NCI-H1105 treated with DMSO at 0.1 percent for 48 hours (cell line): ENCODE measurements at places on chromosomes 12 and 14.
A peak's percentile ranks its signal among the peaks of the same experiment; 100 is the strongest.

DNA sequence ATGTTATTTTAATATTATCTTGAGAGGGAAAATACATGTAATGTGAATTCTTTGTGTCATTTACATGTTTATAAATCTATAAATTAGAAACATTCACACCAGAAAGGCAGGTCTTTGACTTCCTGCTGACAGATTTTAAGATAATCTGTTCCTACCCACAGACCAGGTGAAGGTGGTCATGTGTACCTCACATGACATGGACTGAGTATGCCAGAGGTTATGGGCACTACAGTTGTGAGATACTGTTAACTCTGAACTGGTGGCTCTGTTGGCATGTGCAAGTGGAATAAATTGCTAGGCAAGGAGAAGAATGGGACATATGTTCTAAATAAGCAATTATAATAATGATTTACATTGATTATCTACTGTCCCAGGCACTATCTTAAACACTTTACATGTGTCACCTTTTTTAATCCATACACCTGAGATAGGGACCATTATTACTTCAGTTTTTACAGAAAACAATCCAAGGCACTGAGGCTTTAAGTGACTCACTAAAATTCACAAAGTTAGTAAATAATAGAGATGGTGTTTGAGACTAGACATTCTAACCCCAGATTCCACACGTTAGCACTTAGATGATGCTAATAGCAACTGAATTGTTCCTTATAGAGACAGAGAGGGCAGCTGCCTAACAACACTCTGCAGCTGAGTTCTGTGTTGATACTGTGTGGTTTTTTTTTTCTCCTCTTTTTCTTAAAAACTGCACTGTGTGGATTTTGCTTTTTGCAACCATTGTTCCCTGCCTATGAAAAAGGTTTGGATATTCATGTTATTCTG is 23.8 kb downstream of the SLC16A7 start:
- no peak for DNase-seq

DNA sequence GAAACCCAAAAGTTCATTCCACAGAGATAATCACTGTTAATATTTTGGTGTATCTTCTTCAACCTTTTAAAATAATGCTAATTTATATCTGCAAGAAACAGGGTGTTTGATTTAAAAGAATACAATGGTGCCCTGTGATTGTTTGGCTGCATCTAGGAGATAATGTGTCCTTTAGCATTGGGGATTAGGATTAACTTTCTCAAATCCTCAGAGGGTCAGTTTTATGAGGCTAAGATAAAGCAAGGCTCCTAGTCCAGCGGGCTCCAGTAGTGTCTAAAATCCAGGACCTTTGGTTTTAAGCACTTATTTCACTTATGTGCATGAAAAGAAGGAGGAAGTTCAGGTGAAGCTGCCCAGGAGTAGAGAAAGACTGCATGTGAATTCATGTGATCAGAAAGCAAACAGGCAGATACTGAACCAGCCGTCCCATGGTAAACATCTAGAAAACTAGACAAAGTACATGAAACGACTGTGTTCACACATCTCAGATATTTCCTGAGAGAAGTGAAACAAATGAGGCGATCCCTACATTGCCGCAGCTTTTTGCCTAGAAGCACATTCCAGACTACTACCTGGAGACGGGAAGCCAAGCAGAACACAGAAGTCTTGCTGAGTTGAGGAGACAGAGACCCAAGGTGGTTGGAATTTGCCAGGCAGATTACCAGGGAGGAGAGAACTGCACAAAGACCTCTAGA is 129.1 kb upstream of the MAX start:
- no peak for DNase-seq

- no peak for DNase-seq
Observed at GRCh38 chr14:85531141-85531586, 1.2 kb downstream of the FLRT2 start.

DNA sequence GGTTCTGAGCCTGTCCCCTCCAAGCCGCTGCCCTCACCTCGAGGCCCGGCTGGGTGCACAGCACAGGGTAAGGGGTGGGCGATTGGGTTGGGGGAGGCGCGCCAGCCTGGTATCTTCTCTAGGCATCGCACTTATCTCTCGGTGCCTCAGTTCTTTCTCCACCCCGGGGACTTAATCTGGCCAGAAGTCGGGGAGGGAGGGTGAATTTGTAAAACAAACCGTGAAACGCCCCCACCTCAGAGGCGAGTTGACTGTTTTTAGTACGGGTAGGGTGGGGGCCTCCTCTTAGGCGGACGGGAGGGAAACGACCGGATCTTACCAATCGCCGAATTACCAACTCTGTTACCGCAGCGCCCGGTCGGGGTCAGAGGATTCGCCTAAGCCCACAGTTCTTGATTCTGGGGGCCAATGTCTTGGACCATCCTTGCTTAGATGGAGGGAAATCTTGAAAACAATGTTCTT is 1.4 kb upstream of the TBX3 start:
- no peak for DNase-seq

GRCh38 chr14:22112004-22112403 is 438.4 kb upstream of the OR4E1 start:
- no peak for DNase-seq

- DNase-seq: no peak
Observed at GRCh38 chr12:116759783-116760621, 21.9 kb downstream of the RNFT2 start.

DNA sequence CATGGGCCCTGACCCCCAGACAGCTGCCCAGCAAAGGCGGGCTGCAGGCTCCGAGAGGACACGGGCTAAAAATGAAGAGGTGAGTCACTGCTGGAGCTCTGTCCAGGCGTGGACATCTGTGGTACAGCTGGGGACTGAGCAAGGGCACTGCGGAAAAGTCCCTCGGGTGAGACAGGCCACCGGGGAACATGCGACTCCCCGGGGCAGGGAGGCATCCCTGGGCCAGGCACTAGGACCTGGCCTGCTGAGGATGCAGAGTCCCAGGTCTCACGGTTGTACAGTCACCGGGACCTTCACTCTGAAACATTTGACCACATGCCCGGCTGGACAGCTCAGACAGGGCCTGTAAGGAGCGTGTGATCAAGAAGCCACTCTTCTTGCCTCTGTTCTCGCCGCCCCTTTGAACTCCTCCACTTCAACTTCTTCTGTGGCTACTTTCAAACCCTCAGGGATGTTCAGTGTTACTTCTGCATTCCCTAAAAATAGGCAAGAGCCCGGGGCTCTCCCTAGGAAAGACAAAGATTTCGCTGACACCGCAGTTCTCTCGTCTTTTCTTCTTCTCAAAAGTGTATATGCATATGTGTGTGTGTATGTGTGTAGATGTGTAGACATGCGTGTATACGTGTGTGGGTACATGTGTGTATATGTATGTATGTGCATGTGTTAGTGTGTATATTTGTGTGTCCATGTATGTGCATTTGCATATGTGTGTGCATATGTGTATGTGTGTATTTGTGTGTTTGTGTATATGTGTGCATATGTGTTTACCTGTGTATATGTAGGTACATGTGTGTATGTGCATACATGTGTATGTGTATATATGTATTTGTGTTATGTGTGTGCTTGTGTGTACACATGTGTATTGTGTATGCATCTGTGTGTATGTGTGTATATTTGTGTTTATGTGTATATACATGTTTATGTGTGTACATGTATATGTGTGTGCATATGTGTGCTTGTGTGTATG is 5.0 kb upstream of the RFLNA start:
- DNase-seq: no peak

DNA sequence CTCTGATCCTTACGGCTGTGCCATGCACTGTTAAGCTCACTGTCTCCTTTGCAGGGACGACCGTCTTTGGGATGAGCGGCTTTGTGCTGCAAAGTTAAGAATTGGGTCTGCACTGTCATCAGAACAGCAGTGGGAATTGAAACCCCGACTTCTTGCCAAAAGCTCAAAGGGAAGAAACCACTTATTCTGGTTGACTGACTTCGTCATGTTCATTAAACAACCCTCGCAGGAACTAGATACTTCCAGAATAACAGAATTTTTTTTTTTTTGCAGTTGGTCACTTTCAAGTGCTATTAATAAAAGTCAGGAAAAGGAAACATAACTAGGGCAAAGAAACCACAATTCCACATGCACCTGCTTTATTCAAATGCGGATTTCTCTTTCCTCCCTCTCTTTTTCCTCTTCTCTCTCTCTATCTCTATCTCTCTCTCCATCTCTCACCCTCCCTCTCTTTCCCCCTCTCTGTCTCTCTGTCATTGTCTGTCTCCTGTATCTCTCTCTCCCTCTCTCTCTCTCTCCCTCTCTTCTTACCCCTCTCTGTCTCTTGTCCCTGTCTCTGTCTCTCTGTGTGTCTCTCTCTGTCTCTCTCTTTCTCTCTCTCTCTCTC is 12.3 kb upstream of the GLT1D1 start:
- peak; percentile 68 for DNase-seq

DNA sequence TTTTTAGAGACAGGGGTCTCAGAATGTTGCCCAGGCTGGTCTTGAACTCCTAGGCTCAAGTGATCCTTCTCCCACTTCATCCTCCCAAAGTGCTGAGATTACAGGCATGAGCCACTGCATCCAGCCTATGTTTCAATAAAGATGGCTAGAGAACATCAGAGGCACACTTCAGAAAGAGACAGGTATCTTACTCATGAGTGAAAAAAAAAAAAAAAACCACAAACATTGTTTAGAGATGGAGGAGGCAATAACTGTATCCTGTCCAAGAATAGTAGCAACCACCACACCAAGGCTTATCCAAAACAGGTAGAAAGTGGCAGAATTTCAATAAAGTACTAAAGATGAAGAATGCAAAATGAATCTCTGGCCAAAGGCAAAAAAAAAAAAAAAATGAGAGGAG is 30.3 kb downstream of the EEA1 start:
- DNase-seq: no peak
